Testis (tissue), 5 donors: ENCODE measurements at places on chromosomes 5 and 9. TPM values are rescaled to one million over a fixed set of nuclear protein-coding genes. Genes with fewer than 3 reads are reported as not detected.
A peak's percentile ranks its signal among the peaks of the same experiment; 100 is the strongest.

GRCh38 chr5:171493646-171494393 lies 74.4 kb downstream of the FGF18 start:
- no peak for DNase-seq

ENTPD8 gene
- 2.0 TPM for total RNA-seq

GRCh38 chr5:59189472-59190244 lies 606.8 kb downstream of the RAB3C start:
- no peak for DNase-seq

DNA sequence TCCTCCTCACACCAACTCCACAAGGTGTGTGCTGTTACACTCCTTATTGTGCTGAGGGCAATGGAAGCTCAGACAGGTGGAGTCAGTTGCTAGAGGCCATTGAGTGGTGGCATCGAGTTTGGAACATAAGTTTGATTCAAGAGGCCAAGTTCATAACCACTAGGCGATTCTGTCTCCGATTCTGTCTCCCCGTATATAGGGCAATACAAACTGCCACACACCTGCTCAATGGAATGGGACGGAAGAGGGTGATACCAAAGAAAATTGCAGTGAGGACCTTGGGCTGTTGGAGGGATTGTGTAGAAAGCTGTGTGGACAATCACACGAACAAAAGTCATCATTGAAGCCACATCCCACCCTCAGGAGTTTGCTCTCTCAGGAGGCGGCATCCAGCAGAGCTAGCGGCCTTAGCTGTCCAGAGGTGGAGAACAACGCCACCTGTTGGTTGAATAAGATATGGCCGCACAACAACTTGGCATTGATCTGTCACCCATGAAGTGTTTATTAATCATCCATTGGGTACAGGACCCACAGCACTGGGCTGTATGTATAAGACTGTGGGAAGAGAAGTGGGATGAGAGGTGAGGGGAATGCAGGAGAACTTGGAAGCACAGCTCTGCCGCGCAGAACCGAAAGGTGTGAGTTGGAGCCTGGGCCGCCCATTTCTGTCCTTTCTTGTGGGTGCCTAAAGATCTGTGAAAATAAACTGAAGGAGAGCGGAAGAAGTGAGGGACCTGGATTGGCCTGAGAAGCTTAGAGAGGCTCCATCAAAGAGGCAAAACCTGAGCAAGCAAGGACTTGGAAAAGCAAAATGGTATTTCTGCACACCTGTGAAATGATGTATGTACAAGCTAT lies 16.1 kb upstream of the NEUROG1 start:
- DNase-seq, result peak; percentile 88

DNA sequence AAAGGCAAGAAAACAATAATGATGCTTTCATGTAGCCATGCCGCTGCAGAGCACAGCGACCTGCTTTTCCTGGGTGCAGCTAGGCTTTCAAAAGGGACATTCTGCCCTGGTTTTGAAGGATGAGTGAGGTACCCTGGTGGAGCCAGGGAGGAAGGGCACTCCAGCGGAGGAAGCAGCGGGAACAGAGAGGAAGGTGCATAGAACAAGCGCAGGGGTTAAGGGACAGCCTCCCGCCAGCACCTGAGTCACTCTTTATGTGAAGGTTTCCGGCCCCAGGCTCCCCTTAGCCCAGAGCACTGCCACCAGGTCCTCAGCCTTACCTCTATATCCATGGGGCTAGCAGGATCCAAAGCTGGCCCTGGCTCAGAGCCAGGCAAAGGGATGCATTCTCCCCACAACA lies 221.1 kb downstream of the CDK5RAP2 start:
- DNase-seq, result no peak

GCNT4 gene
- 2.7 TPM for total RNA-seq

- DNase-seq, result peak; percentile 28
Observed at GRCh38 chr5:107985144-107985543, 314.4 kb upstream of the EFNA5 start.
